IPS DF 19.7 (cell line): ENCODE measurements at places on chromosomes 1 and 21.

DNA sequence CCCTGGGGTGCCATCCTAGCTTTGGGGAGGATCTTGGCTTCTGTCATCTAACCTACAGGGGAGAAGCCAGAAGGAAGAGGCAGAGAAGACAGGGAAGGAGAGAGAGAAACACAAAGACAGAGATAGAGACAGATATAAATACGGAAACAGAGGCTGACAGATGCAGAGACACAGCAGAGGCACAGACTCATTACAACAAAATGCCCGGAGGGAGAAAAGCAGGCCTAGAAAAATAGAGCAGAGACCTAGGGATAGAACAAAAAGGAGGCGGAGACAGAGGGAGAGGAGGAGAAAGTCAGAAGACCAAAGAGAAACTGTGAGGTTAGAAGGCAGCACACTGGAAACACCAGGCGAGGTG lies 1.9 kb downstream of the PEAR1 start:
- no peak for DNase-seq

GRCh38 chr1:208500375-208500774 lies 256.2 kb upstream of the PLXNA2 start:
- no peak for DNase-seq

GRCh38 chr1:94218332-94218731 lies 19.1 kb downstream of the ARHGAP29 start:
- DNase-seq = no peak

DNA sequence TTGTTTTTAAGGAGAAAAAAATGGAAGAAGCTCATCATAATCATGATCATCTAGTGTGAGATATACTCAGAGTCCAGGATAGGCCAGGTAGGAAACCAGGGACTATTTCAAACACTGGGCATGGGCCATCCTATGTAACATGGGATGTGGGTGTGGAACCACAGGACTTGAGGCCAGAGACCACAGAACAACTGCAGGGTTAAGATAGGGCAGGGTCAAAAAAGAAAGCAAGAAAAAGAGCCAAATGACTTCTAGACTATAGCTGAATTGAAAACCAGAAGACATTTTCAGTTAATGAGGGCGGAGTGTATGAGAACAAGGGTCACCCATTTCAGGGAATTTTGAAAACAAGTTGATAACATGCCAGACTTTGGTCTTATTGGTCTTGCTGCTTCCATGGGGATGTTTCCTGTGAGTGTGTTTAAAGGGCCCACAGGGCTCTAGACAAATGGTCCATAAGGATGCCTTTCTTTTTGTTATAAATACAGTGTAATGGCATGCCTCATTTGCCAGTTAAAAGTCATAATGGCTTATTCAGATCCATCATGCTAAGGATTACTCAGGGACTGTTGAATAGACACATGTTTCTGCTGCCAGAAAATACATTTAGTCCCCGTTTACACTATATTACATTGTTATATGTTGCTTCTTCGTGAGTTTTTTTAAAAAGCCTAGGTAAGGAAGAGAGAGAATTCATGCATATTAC lies 182.0 kb upstream of the C21orf91 start:
- no peak for DNase-seq

- DNase-seq = no peak
Measured at GRCh38 chr1:11797525-11798216, 8.1 kb downstream of the MTHFR start.

DNA sequence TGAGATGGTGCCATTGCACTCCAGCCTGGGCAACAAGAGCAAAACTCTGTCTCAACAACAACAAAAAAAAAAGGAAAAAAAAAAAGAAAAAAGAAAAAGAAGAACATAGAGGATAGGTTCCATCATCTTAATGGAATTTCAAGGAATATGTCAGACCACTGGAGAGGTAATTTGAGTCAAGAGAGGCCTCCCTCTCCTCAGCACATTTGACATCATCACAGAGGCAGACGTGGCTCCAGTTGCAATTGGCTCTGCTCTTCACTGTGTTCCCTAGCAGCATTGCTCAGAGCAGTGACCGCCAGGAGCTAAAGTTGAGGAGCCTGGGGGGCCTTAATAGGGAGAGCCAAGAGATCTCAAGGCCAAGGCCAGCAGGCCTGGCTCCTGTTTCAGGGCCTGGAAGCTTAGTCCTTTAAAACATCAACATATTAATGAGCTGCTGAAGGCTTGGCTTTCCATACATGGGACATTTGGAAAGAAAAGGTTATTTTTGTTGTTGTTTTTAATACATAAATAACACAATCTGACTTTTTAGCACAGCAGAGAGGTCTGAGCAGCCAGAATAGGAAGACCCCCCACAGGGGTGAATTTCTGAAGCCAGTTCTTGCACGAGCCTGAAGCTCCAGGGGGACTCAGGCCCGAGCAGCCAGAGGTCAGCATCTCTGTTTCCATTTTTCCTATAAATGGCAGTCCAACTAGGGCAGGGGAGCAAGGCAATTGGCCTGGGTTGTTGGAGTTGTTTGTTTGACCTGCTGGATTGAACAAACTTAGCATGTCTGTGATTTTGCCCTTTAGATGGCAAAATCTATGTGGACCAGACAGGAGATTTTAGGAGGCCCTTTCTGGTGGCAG lies 118.3 kb upstream of the FGGY start:
- DNase-seq = no peak

DNA sequence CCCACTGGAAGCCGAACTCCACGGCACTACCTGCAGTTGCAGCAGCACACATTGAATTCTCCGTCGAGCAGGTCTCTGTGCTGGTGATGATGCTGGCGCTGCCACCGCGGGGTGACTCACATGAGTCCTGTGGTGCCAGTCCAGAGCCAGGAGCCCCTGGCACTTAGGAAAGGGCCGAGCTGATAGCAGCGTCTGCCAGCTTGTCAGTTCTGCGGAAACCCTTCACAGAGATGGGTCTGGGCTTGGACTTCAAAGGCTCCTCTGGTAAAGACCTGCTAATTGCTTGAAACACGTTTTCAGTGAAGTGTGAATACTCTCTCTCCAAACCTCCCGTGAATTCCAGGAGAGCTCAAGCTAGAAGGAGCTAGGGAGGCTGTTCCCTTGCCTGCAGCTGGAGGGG lies 92.2 kb downstream of the GRIK3 start:
- DNase-seq = no peak

DNA sequence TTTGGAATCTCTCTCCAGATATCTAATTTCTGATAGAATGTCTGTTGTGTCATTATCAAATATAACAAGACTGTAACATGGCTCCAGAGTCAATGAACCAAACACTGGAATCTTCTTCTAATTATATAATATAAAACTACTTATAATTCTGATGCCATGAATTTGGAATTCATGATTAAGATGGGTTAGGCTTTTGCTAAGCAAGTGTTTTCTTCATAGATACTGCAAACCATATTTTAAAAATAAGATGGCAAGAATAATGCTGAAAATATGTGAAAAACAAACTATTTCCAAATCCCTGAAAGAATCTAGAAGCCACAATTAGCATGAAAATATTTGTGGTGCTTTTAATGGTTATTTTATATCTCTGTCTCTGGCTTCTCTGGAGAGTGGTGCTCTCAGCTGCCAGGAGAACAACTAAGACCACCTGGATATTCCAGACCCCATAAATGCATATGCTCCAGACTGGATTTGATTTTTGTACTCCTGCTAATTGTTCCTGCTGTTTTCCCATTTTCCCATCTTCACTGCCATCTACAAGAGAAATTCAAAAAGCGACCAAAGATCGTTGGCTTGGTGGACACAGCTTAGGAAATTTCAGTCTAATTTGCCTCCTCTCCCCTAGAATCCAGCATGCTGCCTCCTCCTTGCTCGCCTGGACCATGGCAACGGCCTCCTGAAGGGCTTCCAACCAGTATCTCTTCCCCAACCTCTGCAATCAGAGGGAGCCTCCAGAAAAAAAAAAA lies 418.9 kb downstream of the SETD4 start:
- no peak for DNase-seq

- no peak for DNase-seq
Measured at GRCh38 chr1:8493916-8494540, 176.1 kb downstream of the SLC45A1 start.

DNA sequence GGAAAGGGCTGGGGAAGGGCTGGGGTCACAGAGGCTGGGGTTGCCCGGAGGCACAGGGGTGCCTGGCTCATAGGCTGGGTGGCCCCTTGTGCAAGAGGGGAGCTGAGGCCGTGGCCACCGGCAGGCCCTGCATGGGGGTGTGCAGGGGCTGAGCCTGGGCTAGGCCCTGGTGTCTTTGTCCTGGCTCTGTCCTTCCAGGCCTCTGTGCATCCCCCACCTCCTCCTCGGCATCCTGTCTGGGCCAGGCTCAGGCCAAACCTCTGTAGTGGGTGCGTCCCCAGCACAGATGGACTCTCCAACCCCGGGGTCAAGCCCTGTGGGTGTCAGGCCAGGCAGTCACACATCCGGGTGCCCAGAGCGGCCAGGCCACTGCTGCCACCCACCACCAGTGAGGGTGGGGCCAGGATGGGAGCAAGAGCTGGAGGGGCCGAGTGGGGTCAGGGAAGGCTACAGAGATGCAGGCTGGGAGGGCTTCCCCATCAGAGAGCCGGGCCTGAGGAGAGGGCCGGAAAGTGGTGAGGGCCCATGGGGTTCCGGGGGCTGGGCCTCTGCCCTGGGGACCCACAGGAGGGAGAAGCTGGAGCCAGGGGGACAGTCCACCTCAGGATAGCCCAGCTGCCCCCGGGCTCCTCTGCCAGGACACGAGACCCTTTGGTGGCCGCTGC lies 19.4 kb downstream of the PANK4 start:
- DNase-seq = no peak

- DNase-seq = no peak
Measured at GRCh38 chr1:153805042-153805745, 30.0 kb downstream of the SLC27A3 start.

GRCh38 chr1:157001304-157001703 lies 44.2 kb downstream of the ARHGEF11 start:
- no peak for DNase-seq

GRCh38 chr1:229370601-229371021 lies 27.8 kb upstream of the CCSAP start:
- DNase-seq = no peak

- DNase-seq = no peak
Measured at GRCh38 chr1:221039616-221040015, 160.4 kb downstream of the HLX start.

DNA sequence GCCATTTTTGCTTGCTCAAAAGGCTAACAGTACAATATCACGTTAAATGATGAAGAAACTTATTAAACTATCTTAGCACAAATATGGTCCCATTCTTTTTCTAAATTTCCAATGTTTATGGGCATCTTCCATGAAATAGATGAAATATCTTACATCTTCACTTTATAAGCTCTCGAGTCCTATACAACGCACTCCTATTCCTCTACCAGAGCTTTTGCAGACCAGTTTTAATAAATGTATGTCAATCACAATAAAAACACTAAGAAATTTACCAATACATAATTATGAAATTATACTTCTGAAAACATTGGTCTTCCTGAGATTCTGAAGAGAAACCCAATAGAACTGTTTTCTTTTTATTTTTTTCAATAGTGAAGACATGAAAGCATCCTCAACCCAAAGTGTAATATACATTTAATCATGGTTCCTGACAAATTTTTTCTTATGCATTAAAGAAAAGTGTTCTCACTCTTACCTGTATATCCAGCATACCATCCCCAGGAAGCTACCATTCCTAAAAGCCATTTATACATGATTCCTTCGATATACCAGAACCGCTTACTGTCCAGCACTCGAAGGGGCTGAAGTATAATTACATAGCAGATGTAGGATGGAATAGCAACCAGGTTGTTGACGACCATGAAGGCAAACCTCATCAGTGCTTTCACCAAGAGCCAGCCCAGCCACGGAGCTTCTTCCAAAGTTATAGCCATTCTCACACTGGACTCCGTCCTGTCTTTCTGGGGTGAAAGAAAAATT lies 1.8 kb downstream of the LPGAT1 start:
- DNase-seq = no peak

DNA sequence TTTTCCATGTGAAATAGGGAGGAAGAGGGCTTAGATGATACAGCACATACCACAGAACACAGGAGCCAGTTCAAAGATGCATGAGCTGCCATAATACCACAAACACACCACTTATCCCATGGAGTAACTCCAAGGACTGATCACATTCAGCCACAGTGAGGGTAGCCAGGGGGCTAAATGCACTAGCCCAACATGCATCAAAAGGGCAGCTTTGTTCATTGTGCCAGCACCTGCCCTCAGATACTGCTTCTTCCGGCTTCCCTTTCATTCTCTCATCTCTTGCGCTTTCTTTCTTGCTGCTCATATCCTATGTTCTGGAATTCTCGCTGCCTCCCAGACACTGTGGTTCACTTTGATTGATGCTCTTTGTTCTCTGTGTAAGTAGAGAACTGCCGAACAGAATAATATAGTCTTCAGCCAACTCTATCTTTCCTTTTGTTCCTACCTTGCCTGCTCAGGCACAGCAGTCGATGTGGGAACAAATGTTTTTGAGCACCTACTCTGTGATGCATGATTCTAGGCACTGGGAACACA lies 50.0 kb upstream of the SYT6 start:
- DNase-seq = no peak

DNA sequence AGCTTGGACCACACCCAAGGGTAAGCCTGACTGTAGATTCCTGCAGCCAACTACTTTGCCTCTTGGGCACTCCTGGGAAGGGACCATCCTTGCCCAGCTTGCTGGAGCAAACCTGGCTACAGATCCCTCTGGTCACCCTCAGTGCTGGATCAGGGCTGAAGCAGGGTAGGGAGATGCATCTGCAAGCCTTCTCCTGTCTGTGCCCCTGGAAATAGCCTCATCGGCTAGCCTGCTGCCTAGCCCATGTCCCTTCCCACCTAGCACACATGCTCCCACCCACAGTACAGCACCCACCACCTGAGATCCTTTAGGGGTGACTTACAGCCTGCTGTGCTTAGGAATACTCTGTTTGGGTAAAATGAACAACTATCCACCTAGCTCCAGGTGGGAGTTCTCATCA lies 177.3 kb upstream of the HMGB4 start:
- no peak for DNase-seq

DNA sequence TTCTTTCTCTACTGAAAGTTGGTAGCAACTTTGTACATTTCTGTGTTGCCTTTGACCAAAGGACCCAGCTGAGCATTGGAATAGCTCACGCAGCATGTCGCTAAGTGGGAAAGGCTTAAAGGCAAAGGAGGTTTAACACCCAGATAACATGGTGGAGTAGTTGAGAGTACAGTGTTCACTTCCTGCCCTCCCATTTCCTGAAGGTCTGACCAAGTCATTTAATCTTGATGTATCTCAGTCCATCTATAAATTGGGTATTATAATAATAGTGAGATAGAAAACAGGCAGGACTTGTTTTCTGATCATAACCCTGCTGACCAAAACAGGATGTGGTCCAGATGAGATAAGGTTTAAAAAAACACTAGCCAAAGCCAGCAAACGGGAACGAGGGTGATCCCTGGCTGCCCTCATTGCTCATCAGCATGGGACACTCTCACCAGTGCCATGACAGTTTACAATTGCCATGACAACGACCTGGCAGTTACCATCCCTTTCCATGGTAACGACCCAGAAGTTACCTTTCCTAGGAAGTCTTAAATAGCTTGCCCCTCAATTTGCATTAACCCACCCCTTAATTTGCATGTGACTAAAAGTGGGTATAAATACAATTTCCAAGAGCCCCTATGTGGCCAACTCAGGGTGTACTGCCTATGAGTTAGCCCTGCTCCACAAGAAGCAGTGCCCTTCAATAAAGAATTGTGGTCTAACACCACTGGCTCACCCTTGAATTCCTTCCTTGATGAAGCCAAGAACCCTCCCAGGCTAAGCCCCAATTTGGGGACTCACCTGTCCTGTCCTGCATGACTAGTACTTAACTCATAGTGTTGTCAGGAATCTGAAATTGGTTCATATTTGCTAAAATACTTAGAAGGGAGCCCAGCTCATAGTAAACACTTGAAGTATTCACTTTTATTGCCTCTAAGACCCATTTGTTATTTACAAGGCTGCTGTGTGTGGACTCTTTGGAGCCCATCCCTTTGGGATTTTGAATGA lies 28.4 kb upstream of the FHAD1 start:
- DNase-seq = no peak

- no peak for DNase-seq
Measured at GRCh38 chr1:246934765-246935164, 3.0 kb upstream of the AHCTF1 start.
